ENCODE measurements at places on chromosomes 1 and 21.

DNA sequence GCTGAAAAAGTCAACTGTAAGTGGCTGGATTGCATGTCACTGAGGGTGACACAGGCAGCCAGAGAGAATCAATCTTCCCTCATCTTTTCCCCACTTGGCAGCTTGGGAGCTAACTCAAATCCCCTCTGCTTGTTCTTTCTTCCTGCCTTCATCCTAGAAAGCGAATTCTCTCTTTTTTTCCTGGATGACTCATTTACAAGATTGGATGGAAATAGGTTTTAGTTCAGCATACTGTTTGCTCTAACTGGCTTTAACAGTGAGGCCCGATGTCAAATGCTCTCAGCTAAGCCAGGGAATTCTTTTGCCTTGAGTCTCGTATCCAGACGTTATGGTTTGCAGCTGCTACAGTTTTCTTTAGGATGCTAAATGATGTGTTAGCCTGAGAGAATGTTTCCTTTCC is 72.7 kb downstream of the HUNK start:
- DNase-seq, result no peak

GRCh38 chr21:43211072-43211759 is 42.4 kb downstream of the CRYAA start:
- no peak for DNase-seq

DNA sequence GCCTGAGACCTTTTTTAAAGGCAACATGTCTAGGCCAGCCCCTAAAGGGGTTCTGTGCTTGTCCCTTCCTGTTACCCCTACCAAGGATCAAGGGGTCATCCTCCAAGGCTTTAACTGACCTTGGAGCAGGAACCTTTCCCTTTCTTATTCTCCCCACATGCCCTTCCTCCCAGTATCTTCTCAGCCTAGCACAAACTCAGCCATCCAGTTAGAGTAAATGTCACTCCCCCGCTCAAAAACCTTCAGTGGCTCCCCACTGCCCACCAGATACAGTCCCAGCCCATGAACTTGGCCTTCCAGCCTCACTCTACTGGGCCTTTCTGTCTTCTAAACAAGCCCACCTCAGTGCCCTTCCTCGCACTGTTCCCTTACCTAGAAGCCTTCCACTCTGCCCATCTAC is 8.8 kb downstream of the C1QB start:
- no peak for DNase-seq

GRCh38 chr1:199272628-199273086 is 633.8 kb downstream of the PTPRC start:
- no peak for DNase-seq

DNA sequence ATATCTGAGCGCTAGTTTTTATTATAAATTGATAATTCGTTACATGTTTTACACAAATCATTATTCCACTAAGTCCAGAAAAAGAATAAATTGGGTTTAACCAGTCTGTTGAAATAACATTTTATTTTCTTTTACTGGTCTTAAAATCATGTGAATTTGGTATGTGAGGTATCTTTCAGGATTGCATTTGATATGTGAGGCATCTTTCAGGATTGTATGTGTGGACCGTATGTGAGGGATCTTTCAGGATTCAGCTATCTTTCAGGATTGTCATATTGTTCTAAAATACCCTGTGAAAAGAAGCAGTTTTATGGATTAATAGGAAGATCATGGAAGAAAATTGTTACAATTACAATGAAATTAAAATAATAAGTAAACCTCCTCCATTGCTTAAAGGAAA is 42.9 kb downstream of the USP25 start:
- no peak for DNase-seq

DNA sequence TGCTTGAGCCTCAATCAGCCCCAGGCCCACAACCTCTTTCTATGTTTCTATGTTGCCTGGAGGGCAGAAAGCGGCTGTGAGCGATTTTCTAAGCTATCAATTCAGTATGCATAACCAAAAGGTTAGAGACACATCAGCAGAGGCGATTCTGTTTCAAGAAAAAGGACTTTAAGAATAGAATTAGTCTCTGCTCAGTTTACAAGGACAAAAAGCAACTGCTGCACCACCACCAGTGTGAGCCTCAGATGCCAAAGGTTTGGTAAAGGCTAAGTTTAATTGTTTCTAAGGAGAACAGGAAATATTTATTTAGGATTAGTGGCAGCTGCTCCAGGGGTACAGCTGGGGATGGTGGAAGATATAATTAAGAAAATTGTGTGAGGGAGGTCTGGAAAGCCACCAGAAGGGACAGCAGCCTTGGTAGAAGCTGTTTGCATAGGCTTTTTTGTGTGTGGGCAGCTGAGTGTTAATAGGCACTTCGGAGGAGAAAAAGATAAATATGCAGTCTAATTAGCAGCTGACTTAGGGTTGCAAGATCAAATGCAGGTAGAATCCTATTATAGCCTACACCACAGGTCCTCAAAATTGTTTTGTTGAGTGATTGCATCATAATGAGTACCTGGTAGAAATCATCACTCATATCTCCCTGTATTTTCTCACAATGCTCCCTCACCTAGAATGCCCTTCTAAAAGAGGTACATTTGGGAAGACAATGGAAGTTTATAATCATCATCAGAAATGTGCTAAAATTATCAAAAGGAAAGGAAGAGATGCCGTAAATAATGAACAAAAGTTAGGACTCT is 35.8 kb downstream of the ZC3H11B start:
- DNase-seq, result no peak

DNA sequence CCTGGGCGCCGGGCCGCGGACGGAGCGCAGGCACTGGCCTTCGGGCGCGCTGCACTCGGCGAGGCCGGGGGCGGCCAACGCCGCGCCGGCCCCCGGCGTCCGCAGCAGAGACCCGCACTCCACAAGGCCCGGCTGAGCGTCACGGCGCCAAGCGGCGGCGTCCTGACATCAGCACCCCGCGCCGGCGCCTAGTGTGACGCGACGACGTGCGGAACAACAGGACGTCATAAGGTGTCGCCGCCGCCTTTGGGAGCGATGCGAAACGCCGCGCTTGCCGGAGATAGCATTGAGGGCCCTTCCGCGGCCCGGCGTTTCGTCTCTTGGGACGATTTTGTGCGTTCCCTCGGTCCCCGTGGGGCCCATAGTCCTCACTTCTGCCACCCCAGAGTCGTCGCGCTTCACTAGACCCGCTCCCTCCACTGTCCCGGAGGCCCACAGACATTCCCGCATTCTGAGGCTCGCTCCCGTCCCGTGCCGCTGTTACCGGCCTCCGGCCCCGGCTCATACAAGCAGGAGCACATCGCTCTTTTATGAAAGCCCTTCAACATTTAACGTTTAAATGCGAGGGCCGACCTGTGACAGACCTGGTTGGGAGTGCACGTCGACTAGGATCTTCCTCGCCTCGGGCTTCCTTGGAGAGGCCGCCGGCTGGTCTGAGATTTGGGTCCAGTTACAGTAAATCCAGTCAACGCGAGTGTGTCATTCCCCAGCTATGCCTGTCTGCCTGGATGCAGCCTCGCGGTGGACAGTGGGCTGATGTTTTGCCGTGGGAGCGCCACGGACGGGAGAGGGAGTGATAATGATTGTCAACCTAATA is at the start of gene SSU72:
Gene SSU72 (minus strand): TSS at position 143 of the 817 bp plus-strand sequence. CDS start 306 bp downstream, outside the sequence.
- peak; percentile 85 for DNase-seq

DNA sequence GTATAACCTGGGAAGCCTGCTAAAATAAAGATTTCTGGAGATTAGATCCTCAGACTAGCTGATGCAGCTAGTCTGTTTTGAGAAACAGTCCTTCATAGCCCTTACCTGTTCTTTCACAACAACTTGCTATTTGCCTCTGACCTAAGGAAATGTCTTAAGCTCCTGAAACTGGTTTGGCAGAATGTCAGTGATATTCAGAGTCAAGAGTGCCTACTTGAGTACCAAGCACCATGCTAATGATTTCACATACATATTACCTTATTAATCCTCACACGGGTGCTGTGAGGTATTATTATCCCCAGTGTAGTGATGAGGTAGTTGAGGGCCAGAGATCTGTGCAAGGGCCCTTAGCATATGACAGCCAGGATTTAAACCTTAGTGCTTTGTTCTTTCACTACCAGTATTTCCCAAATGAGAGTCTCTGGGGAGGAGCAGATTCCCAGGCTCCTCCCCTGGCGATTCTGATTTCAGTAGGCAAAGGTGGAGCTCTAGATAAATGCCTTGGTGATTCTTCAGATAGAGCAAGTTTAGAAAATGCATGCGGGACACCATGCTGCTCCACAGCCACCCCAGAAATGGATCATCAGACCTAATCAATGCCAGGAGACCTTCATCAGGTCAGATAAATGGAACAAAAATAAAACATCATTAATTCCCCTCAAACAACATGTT is 47.4 kb upstream of the WNT2B start:
- DNase-seq, result no peak

- DNase-seq, result no peak
These were observed 136.9 kb upstream of the ERRFI1 start for GRCh38 chr1:8163039-8163438.

DNA sequence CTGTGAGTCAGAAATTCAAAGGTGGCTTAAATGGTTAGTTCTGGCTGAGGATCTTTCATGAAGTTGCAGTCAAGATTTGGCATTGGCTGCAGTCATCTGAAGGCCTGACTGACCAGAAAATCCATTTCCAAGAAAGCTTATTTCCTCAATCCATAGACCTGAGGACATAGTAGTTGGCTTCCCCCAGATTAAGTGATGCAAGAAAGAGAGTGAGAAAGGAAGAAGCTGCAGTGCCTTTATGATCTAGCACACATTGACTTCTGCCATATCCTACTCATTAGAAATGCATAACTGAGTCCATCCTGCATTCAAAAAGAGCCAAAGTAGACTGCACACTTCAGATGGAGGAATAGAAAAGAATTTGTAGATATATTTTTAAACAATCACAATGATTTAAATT is 222.6 kb downstream of the COL24A1 start:
- no peak for DNase-seq

- no peak for DNase-seq
These were observed 74.1 kb upstream of the PLA2G4A start for GRCh38 chr1:186754542-186755145.

- no peak for DNase-seq
These were observed 51.1 kb downstream of the CSMD2 start for GRCh38 chr1:34113887-34114286.

- no peak for DNase-seq
These were observed 130.2 kb upstream of the PTGFR start for GRCh38 chr1:78360584-78360983.

DNA sequence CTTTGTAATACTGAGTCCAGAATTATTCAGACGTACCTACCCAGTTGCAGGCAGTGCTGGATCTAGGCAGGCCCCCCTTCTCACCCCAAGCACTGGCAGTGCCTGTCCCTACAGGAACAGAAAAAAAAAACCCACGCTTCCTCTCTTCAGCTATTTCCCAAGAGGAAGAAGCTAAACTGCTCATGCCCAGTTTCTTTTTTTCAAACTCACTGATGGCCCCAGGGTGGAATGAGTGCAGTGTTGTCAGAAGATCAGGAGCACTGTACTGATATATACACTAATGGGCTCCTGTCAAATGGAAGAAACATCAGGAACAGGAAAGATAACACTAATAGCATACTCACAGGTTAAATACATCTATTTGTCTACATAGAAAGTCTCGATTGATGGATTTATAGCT is 28.2 kb upstream of the DOCK7 start:
- no peak for DNase-seq

DNA sequence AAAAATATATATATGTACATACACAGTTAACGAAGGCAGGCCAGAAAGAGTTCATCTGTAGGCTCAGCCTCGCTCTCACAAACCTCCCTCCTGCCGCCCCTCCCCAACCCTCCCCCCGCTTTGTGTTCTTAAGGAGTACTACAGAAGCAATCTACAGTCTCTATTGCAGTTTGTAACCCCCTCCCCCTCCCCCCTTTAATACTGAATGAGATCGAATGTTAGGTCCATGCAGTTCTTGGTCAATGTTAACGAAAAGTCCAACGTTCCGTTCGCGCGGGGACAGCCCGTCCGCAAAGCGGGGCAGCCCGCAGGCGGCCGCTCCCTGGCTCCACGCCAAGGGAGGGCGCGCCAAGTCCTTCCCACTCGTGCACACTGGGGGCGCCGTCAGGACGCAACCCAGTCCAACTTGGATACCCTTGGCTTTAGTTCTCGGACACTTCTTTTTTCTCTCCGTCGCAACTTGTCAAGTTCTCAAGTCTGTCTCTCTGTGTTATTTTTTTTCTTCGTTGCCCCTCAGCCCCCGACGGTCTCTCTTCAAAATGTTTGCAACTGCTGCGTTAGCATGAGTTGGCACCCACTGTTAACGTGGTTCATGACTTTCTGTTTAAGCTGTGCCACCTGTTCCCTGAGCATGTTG is 2.2 kb downstream of the JUN start:
- peak; percentile 39 for DNase-seq

- DNase-seq, result no peak
These were observed 30.0 kb upstream of the SDE2 start for GRCh38 chr1:226029093-226029496.

DNA sequence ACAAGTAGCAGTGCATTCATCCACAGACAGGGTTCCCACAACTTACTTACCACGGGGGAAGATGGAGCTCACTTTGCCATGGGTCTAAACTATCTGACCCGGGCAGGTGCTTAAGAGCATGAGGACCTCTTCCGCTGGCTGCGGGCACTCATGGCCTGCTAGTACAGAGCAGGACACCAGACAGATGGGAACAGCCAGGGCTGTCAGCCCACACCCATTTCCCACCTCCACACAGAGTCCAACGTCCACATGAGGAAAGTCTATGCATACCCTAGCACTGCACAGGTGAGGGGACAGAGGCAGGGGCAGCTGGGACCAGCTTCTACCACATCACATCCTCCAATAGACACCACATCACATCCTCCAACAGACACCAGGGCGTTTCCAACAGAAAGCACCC is 35.8 kb upstream of the PRDM15 start:
- no peak for DNase-seq

DNA sequence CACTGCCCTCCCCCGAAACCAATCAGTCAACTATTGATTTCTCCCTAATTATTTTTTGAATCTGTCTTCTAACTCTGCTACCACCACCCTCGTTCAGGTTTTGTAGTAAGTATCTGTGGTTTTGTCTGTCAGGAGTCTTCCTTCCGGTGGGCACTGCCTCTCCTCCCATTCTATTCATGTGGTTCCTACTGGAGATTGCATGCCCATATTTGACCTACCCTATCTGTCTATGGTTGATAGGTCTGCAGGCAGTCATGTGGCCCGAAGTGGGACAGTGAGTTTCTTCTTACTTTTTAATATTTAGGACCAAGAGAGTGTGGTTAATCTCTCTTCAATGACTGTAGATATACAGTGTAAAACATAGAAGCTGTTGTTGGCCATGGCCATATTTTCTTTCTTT is 17.8 kb upstream of the MAST2 start:
- no peak for DNase-seq

DNA sequence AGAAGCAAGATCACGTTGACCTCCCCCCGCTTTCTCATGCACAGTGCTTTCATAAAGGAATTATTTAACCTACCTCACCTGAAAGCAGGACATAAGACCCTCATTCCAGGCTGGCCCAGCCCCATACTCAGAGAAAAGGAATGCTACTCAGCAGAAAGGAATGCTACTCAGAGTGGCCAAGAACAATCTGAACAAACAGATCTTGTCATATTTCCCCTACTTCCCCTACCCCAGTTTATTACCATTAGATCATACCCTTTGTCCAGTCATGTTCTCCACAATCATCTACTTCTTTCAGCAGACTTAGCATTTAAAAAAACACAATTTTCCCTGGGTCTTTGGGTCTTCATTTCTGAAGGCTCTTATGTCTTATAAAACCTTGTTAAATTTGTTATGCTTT is 89.8 kb downstream of the SLC16A1 start:
- no peak for DNase-seq

Measured in activated gamma-delta T cell (primary cell).